ENCODE measurements at places on chromosomes 4 and X.

DNA sequence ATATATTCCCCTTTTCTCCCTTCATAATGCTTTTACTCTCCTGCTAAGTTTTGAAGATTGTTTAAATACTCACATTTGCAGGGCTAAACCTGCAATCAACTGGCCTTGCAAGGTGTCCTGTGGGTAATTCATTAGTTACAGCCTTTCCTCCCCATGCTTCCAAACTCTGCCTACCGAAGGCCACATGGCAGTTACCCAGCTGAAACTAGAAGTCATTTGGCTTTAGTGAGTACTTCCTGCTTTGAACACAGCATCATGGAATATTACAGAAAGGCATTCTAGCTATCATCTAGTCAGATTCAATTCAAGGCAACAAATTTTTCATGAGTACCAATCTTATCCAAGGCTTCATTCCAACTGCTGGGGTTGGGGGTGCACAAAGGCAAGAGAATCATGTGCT is 55.6 kb downstream of the SRPX start:
- DNase-seq, result no peak

- DNase-seq, result no peak
Observed at GRCh38 chrX:24378706-24379105, 18.3 kb downstream of the SUPT20HL1 start.

DNA sequence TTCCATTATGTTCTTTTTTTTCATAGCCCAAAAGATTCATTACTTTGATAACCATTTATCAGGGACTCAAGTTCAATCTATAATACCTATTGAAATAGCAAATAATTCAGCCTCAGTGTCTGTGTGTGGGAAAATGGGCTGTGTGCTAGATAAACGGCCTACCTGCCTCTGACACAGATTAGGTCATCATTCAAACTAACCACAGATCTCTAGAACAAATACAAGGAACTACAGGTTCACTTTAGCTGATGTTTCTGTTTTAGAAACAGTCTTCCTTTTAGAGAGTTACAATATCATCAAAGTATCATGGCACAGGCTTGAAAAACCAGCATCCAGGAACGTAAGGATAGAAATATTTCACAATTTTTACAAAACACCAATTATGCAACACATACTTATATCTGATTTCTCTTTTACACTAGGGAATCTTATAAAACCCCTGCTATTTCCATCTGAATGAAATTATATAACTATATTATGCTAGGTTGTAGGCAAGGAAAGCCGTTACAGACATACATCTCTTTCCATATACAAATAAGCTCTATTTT is 56.6 kb upstream of the MAB21L2 start:
- DNase-seq, result no peak

- peak; percentile 41 for DNase-seq
Observed at GRCh38 chr4:170089274-170089667, 485 bp downstream of the AADAT start.

GRCh38 chrX:44784241-44784640 is 59.6 kb upstream of the DUSP21 start:
- peak; percentile 60 for DNase-seq

DNA sequence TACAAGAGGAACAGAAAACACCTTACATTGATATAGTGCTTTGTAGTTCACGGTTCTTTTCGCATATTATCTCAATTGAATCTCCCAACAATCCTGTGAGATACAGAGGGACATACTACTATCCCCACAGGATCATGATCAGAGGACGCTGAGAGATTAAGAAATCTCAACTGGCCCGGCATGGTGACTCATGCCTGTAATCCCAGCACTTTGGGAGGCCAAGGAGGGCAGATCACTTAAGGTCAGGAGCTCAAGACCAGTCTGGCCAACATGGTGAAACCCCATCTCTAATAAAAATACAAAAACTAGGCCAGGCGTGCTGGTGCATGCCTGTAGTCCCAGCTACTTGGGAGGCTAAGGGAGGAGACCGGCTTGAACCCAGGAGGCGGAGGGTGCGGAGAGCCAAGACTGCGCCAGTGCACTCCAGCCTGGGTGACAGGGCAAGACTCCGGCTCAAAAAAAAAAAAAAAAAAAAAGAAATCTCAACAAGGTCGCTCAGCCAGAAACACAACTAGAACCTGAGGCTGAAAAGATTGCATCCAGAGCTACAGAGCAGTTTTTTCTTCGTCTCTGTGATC is 7.4 kb downstream of the APOO start:
- peak; percentile 51 for DNase-seq

DNA sequence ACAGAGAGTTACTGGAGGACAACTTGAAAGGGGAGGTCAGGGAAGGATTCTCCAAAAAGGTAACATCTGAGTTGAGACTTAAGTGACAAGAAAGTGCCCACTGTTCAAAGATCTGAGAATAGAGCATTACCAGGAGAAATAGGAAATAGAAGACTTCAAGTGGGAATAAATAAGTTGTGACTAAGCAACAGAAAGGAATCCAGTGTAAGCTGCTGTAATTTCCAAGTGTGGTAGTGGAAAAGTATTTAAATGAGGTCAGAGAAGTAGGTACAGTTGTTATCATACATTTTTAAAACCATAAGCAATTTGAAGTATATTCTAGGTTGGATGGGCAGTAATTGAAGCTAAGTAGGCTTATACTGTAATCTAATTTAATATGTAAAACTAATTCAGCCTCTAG is 211.9 kb downstream of the FBXO8 start:
- DNase-seq, result no peak

DNA sequence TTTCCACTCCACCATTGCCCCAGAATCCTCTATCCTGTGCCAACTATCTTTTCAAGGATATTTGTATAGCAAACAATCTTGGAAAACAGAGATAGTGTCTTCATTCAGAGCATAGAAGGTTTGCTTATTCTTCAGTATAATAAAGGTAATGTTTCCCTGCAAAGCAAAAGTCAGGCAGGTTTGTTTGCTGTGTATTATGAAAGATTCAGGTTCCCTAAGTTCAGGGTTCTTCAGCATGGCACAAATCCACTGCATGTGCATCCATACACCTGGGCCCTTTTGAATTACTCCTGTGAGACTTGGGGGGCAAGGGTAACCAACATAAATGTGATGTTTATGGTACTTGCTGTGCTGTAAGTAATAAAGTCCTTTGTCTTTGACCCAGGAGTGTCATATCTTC is 33.2 kb upstream of the ZC4H2 start:
- DNase-seq, result no peak

DNA sequence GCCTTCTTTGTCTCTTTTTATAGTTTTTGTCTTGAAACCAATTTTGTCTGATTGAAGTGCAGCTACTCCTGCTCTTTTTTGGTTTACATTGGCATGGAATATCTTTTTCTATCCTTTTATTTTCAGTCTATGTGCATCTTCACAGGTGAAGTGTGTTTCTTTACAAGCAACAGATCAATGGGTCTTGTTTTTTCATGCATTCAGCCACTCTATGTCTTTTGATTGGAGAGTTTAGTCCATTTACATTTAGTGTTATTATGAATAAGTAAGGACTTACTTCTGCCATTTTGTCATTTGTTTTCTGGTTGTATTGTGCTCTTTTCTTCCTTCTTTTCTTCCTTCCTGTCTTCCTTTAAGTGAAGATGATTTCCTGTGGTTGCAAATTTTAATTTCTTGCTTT is 224.4 kb downstream of the SLC39A8 start:
- DNase-seq, result no peak

DNA sequence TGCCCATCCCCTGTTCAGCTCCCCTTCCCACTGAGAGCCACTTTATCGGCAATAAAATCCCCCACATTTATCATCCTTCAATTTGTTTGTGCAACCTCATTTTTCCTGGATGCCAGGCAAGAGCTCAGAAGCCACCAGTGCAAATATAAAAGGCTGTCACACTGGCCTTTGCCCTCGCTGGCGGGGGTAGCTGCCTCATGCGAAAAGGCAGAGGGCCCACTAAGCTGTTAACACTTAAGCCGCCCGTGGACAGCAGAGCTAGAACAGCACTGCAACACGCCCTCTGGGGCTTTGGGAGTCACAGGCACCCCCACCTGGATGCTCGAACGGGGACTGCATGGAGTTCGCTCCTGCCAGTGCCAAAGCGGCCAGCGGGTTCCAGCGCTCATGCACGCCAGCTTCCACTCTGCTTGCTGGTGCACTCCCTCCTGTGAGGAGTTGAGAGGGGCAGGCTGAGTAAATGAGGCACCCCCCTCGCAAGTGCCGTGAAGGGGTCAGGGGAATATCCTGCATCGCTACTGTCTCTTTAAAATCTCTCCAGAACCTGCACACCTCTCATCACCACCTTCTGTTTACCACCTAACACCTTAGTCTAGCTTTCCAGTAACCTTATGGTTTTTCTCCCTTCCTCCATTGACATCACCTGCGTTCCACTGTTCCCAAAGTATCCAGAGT is 99.5 kb downstream of the SORBS2 start:
- DNase-seq, result no peak

DNA sequence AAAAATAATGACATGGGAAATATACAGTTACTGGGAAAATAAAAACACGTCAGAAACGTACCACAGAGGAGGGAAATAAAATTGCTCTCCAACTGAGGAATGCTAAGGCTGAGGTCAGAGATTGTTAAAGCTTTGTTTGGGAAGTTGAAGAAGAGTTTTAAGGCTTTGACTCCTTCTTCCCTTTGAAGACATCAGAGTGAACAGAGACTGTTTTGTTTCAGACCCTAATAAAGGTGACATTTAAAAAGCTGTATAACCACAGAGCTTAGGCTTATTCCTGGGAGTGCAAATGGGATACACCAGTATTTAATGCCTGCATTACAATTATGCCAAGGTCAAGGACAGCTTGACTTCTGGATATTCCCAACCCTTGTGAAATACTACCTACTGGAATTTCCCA is 102.8 kb downstream of the TRIML1 start:
- DNase-seq, result no peak

GRCh38 chr4:10181745-10182445 is 65.3 kb upstream of the WDR1 start:
- DNase-seq, result no peak

GRCh38 chr4:137644201-137644600 is 111.9 kb upstream of the PCDH18 start:
- DNase-seq, result no peak

All from ELR (cell line).